B cell (primary cell): ENCODE measurements at places on chromosomes 3 and 15.

DNA sequence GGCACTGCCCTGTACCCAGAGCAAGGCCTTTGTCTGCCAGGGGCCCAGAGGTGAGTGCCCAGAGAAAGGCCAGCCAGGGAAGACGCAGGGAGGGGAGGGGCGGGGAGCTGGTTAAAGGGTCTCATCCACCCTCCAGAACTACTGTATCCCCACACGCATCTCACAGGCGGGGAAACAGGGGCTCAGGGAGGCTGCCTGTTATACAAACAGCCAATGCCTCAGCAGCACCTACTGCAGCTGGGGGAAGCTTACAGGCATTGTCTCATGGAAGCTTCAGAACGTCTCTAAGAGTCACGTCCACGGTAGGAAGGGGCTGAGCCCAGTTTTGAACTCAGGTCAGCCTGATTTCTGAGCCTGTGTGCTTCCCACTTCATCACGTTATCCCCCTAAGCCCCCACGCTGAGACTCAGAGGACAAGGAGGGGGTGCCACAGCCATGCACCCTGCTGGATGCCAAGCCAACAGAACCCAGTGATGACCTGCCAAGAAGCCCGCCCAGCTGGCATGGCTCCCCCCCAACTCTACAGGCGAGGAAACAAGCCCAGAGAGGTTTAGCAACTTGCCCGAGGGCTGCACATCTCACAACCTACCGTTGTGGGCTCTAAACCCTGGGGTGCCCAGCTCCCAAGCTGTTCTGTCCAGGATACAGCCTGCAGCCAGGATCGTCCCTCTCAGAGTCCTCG is 54.5 kb downstream of the IQSEC1 start:
- DNase-seq, result no peak

DNA sequence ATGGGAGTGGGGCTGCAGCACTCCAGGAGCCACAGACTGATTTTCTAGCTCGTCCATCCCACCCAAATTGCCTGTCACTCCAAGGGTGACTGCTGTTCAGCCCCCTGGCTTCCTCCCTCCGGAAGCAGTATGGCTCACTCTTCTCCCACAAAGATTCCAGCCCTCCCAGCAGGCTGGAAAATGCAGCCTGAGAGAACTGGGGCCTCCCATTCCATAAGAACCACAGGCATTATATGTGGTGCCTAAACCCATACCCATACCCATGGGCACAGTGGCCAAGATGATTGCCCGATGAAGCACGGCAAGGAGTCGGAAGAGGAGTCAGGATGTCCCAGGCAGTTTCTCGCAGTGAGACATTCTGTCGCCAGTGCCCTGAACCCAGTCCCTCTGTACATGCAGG is 6.0 kb upstream of the VILL start:
- no peak for DNase-seq

DNA sequence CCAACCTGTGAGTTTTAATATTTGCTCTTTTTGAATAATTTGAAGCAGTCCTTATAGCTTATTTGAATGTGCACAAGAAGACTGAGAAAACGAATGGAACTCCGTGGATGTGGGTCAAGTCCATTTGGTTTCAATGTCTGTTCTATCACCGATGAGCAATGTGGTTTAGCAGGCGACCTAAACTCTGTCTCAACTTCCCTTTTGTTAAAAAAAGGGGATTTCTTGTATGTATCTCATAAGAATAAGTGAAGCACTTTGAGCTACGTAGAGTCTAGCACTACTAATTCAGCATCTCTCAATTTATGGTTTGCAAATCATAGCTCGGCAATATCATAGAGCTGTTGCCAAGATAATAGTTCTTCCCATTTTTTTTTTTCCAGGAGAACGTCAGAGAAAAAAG is 4.6 kb upstream of the SKIL start:
- peak; percentile 85 for DNase-seq

DNA sequence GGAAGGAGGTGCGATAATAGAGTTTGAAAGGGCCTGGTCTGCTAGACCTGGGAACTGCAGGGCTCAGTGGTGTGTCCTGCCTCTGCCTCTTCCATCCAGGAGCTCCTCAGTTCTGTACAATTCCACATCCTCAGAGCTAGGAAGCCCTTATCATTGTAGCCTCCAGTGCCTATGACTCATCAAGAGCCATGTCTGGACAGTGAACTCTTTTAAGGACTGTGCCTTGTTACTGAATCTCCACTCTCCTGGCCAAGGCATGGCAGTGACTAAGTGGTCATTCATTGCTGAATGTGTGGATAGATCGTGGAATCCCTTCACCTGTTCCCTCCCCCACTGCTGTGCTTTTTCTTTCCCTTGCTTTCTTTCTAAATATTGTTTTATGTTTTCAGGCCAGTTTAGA is 2.9 kb downstream of the TIMP4 start:
- DNase-seq, result no peak

- DNase-seq, result no peak
Measured at GRCh38 chr3:185807445-185808068, 17.3 kb downstream of the IGF2BP2 start.

GRCh38 chr15:98440917-98441316 is 207.4 kb upstream of the IGF1R start:
- DNase-seq, result peak; percentile 14

DNA sequence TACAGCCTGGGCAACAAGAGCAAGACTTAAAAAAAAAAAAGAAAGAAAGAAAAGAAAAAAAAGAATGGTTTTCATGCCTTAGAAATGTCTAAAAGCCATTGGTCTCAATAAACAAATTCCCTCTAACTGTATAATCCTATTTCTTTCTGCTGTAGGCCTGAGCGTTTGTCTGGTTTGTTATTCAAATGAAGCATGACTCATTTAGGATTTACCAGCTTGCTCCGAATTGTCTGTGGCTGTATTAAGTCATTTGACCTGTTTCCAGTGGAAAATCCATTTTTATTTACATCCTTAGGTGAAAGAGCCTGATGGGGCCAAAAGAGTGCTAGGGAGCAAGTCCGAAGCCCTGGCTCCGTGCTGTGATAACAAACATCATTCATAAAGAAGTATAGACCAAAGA is 73.8 kb downstream of the BDH1 start:
- no peak for DNase-seq

GRCh38 chr3:32200992-32201758 is 37.3 kb upstream of the CMTM8 start:
- DNase-seq, result no peak

- DNase-seq, result no peak
Measured at GRCh38 chr15:64856429-64857145, 14.9 kb downstream of the PLEKHO2 start.

GRCh38 chr3:195095704-195096036 is 175.3 kb downstream of the XXYLT1 start:
- DNase-seq, result no peak

DNA sequence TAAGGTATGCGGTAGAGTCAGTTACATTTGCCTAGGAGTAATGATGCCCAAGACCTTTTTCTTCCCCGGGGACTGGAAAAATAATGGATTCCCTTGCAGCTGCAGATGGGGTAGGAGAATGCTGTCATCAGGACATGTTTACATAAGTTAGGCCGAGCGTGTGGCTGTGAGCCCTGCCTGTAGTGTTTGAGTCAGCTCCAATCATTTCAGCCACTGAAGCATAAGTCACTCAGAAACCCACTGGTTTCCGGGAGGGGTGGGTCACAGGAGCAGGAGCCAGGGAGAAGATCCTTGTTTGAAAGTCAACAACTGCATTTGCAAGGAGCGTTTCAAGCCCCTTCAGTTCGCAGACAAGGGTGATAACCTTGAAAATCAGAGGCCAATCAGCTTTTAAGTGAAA is 562.3 kb downstream of the MCTP2 start:
- DNase-seq, result no peak

DNA sequence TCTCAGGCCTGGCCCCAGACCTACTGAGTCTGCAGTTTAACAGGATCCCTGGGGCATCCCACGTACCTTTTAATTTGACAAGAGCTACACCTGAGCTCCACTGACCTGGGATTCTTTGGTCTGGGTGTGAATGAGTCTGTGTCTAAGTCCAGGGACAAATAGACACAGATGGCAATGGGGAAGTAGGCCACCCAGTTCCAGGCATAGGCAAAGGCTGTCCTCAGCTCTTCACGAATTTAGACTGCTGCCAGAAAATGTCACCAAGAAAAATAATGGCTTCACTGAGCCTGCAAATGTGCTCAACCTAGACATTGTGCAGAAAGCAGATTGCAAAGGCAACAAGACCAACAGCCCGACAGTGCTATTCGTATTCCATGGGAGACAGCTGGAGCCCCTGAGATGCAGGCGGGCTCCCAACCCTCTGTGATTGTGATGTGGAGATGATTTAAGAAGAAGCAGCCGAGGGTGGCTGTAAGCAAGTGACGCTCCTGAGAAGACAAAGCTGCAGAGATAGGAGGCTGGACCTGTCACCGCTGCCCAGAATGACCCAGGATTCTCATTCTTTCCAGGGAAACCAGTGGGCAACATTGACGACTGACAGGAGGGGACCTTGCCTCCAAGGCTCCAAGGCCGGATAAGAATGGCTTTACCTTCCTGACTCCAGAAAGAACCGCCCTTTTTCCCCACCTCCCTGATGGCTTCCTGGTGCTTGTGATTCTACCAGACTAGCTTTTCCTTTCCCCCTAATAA is 39.8 kb upstream of the IREB2 start:
- DNase-seq, result no peak

- no peak for DNase-seq
Measured at GRCh38 chr3:58608648-58609047, 31.5 kb upstream of the FAM107A start.

DNA sequence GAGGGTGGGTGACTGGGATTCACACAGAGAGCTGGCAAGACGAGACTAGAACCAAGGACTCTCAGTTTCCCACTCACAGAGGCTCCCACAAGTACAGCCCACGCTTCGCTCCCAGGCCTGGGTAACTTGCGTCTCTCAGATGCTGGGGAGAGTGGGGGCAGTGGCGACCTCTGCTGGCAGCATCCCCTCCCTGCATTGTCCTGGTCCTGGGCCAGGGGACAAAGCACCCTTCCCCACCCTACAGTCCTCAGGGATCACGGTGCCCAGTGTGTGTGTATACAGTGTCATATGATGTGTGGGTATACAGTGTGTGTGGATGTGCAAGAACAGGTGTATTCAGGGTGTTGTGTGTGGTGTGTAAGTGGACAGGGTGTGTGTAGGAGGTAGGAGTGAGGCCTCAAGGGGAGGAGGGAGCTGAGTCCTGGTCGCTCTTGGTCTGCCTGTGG is 12.8 kb downstream of the VILL start:
- peak; percentile 64 for DNase-seq

DNA sequence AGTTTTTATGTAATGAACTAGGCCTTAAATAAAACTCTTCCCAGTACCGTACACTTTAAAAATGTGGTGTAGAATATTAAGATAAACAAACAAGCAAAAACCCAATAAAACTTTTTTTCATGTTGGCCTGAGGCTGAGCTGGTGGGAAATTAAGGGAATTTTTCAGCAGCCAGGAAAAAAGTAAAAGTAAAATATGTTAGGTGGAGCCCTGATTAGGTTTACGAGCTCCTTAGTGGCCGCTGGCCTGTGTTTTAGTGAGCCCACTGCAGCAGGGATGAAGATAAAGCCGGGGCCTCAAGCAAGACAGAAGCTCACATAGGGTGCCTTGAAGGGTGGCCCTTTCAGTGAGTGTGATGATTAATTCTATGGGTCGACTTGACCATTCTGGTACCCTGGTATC is 16.1 kb upstream of the ARL14 start:
- DNase-seq, result no peak

DNA sequence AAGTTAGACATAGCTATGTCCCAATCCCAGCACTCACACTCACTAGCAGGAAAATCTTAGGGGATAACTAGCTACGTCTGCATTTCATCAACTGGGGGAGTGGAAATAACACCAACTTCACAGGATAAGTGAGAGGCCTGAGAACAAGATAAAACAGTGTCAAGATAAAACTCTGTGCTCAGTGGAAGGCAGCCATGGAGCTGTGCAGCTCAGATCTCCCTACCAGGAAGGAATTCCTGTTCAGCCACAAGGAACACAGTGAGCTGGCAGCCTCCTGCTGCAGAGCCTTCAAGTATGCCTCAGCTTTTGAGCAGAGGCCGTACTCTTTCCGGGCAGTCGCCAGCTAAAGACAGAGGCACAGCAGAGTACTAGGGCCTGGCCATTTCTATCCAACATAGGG is 115.8 kb upstream of the TOPAZ1 start:
- DNase-seq, result no peak

DNA sequence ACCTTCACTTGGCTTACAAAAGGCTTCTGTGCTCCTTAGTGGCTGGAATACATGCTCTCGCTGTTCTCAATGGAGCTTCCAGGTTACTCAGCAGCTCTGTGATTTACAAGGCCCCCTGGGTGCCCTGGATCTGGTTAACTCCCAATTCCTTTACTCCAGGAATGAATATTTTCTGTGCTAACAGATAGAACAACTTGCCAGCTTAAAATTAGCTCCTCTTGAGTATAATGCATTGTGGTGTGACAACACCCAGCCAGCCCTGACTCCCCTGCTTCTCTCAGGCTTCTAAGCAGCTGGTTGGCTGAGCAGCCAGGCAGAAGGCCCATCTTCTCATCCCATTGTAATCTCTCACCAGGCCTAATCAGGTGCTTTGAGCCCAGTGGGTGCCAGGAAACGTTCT is 246.4 kb downstream of the ALCAM start:
- DNase-seq, result no peak

- peak; percentile 79 for DNase-seq
Measured at GRCh38 chr15:78195735-78196201, 38.6 kb downstream of the ACSBG1 start.

DNA sequence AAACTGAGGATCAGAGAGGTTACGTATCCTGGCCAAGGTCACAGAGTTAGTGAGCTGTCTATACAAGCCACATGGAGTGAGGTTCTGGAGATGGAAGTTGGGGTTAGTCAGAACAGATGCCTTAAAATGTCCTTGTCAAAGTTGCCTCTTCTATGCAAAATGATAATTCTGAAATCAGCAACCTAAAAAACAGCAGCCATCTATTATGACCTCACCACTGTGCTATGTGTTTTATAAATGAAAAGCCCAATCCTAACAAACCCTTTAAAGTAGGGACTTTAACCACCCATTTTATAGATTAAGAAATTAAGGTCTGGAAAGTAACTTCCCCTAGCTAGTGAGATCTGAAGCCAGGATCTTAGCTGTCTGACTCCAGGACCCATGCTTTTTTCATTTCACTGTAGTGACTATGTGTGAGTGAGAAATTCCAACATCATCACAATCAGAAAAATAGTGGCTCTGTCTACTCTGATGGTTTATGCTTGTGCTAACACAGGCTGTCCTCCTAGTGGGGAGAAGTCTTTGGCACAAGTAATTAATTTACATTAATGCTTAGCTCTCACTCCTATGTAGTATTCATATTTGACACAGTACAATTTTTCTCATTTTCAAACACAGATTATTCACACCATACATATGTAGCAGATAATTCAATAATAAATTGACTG is 143.6 kb downstream of the ANO10 start:
- DNase-seq, result no peak

- DNase-seq, result no peak
Measured at GRCh38 chr3:99867594-99868310, 50.1 kb downstream of the CMSS1 start.
